GM23338 (cell line): ENCODE measurements at places on chromosomes 16 and 17.
A peak's percentile ranks its signal among the peaks of the same experiment; 100 is the strongest.

GRCh38 chr17:17351901-17352781 is 49.0 kb downstream of the NT5M start:
- no peak for DNase-seq
- H3K36me3 ChIP-seq = no peaks in the 10 kb centered on the region
- H3K4me1 ChIP-seq = peaks cover 5% of the 10 kb centered on the region; the same call in 1 of the 2 replicates
- H3K27ac ChIP-seq = no peak overlapping the region
- H3K27me3 ChIP-seq = no peaks in the 10 kb centered on the region
- no peak overlapping the region for H3K4me3 ChIP-seq

DNA sequence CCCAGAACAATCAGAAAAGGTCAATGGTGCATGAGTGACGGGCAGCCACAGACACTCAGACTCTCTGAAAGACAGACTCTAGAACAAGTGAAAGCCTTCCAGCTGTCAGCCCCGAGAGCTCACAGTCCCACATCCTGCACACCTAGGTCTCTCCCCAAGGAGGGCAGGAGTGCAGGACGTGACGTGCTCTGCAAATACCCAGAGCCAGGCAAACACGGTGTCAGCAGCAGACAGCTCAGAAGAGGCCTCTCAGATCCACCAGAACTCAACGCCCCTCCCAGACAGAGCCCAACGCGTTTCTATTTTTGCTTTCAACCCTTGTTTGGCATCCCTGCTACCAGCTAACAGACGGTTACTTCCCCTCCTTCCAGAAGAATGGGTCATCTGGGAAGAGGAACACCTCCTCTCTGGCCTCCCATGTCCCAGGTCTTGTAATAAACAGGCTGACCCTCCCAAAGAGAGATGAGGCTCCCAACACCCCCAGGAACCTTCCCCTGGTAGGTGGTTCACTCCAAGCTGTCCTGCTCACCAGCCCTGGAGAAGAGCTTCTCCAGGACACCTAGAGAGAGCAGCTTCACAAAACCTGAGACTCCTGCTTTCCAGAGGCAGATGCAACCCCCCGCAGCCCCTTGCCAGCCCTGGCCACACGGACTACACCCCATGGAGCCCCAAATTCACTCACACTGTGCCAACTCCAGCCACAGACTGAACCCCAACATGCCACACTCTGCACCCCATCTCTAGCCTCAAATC is 7.6 kb downstream of the PITPNM3 start:
- H3K27ac ChIP-seq = no peak overlapping the region
- no peaks in the 10 kb centered on the region; the same call in 1 of the 2 replicates for H3K4me1 ChIP-seq
- H3K27me3 ChIP-seq = peaks cover under 1% of the 10 kb centered on the region; the same call in 1 of the 2 replicates
- DNase-seq = no peak
- H3K4me3 ChIP-seq = no peak overlapping the region

DNA sequence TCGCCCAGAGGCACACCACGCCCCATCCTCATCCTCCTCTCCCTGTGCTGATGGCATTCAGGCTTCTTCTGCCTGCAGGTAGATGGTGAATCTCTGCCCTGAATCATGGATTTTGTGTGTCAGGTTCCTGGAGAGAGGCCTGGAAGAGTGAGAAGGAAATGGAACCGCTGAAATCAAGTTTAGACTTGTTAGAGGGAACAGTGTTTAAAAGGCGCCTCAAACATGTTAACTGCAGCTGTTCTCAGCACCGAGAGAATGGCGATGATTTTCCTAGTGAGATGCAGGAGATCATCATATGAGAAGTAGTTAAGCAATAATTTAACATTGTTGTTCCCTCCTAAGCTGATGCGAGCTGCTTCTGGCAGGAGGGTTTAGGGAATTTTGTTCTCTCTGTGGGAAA is 744.4 kb upstream of the EEF2KMT start:
- H3K4me1 ChIP-seq = no peaks in the 10 kb centered on the region
- DNase-seq = no peak
- H3K36me3 ChIP-seq = no peaks in the 10 kb centered on the region; the same call in 1 of the 2 replicates
- H3K27ac ChIP-seq = no peak overlapping the region
- no peaks in the 10 kb centered on the region for H3K27me3 ChIP-seq

DNA sequence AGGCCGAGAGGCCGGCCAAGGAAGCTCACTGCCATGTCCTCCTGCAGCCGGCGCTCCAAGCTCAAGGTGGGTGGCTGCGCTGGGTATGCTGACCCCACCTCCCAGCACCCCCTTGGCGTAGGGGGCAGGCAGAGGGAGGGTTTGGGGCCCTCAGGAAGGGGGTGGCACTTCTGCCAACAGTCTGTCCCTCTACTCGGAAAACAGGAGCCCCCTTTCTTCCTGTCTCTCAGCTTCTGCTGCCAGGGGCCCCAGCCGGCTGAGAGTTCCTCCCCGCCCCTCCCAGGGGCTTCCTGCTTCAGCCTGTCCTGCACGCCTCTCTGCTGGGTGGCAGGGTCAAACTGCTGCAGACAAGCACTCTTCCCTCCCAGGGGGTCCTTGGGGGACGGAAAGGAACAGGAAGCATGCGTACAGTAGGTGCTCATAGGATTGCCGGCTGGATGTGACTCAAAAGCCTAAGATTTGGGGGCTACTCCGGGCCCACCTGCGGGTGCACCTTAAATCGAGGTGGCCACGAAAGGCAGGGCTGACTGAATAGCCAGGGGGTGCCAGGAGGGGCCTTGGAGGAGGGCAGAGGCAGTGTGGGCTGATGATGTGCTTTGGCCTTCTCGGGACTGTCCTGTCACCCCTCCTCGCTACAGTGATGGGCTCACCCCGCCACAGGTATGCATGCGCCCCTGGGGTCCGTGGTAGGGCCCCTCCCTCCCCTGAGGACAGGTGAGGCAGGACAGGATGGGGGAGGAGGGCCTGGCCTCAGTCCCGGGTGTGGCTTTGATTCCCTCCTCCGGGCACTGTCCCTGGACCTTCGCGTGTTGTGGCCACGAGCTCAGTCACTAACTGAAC is 4.0 kb downstream of the CBX2 start:
- peaks cover 17% of the 10 kb centered on the region for H3K4me1 ChIP-seq
- no peak overlapping the region for H3K27ac ChIP-seq
- no peak overlapping the region for H3K4me3 ChIP-seq
- DNase-seq = no peak
- peaks cover 2% of the 10 kb centered on the region; the same call in 1 of the 2 replicates for H3K27me3 ChIP-seq
- peaks cover 8% of the 10 kb centered on the region for H3K36me3 ChIP-seq

GRCh38 chr17:74746376-74746775 is 2.1 kb upstream of the NHERF1 start:
- no peaks in the 10 kb centered on the region for H3K36me3 ChIP-seq
- peak overlapping the region; percentile 63; the same call in 1 of the 2 replicates for H3K27ac ChIP-seq
- H3K4me1 ChIP-seq = peaks cover 56% of the 10 kb centered on the region

- peaks cover 25% of the 10 kb centered on the region for H3K36me3 ChIP-seq
- peak overlapping the region; percentile 51 for H3K4me3 ChIP-seq
- no peaks in the 10 kb centered on the region for H3K27me3 ChIP-seq
Measured at GRCh38 chr17:49021095-49021767, 24.0 kb downstream of the IGF2BP1 start.

DNA sequence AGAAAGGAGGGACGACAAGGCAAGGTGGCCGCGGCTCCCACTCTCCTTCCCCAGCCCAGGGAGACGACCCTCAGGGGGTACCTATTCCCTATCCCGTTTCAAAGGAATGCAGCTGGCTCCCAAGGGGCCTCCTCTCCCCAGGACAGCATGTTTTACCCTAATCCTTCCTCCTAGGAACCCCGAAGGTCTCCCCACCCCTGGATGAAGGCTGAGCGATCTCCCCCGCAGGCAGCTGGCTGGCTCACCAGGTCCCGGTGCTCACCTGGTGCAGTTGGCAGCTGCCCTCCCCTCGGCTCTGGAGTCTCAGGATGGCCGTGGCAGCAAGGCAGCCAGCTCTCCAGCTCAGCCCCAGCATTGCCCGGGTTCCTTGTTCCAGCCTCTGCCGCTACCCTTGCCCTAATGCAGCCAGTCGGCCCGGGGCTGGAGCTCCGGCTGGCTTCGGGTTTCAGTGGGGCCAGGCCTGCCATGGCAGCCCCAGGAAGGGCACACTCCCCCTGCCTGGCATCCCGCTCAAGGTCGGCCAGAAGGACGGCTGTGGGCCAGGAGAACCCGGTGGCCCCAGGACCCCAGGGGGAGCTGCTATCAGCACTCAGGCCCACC is 4.6 kb downstream of the CLUH start:
- H3K36me3 ChIP-seq = no peaks in the 10 kb centered on the region
- peaks cover 14% of the 10 kb centered on the region; the same call in 1 of the 2 replicates for H3K27me3 ChIP-seq
- DNase-seq = no peak
- no peak overlapping the region for H3K27ac ChIP-seq
- peaks cover 26% of the 10 kb centered on the region for H3K4me1 ChIP-seq

GRCh38 chr17:82593590-82594087 is 54.6 kb downstream of the WDR45B start:
- DNase-seq = no peak
- H3K27me3 ChIP-seq = no peaks in the 10 kb centered on the region
- H3K4me1 ChIP-seq = no peaks in the 10 kb centered on the region
- H3K4me3 ChIP-seq = peak overlapping the region; percentile 43
- H3K27ac ChIP-seq = peak overlapping the region; percentile 59; the same call in 1 of the 2 replicates

- H3K27me3 ChIP-seq = no peaks in the 10 kb centered on the region
- H3K4me1 ChIP-seq = 0 out of 2 replicates have a peak, but pooled peaks cover 4% of the 10 kb centered on the region
- no peak for DNase-seq
- no peak overlapping the region for H3K4me3 ChIP-seq
Measured at GRCh38 chr17:32239456-32239855, 26.2 kb upstream of the RHBDL3 start.

DNA sequence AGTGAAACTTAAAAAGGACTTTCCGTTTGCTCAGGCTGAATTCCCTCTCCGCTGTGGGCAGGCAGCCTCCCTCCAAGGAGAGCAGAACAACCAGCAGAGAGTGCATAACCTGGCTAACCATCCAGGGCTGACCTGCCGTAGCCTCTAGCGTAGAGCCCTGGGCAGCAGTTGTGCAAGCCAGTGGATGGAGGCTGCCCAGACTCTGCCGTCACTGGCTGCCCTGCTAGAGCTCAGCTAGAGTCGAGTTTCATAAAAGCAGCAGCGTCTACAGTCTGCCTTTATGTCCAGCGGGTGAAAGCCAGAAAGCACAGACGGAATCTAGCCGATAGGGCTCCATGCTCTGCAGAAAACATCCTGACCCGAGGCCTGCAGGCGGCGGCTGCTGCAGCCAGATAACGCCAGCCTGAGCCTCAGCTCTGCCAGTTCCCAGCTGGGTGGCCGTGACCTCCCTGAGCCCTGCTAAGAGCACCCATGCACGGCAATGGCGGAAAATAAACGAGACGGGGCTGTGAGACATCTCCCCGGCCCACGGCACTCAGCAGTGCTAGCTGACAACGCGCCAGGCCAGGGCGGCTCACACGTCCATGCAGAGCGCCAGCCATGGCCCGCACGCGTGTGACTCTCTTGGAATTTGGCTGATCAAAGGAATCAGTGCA is 231.3 kb downstream of the ENGASE start:
- DNase-seq = no peak
- H3K36me3 ChIP-seq = no peaks in the 10 kb centered on the region
- H3K27me3 ChIP-seq = no peaks in the 10 kb centered on the region
- no peak overlapping the region for H3K27ac ChIP-seq
- 0 out of 2 replicates have a peak, but pooled peaks cover 3% of the 10 kb centered on the region for H3K4me1 ChIP-seq

DNA sequence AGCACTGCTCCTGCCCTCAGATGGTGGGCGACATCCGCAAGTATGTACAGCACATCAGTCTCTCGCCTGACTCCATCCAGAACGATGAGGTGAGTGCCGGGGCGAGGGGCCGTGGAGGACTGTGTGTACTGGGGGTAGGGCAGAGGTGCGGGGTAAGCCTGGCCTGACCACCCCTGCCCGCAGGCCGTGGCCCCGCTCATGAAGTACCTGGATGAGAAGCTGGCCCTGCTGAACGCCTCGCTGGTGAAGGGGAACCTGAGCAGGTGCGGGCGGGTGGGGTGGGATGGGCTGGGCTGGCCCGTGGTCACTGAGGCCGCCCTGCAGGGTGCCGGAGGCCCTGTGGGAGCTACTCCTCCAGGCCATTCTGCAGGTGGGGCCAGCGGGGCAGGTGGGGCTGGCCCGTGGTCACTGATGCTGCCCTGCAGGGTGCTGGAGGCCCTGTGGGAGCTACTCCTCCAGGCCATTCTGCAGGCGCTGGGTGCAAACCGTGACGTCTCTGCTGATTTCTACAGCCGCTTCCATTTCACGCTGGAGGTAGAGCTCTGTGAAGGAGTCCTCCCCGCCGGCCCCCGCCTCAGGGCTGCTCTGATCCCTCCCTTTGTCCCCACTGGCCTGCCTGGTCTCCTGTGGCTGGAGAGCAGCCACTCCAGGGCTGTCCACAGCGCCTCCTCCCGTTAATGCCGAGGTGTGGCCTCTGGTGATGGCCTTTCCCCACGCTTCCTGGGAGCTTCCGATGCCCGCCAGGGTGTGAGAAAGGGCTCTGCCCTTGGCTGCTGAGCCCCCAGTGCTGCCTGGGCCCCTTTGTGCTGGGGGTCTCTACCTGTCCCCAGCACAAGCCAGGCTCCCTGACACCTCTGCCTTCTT is 5.0 kb downstream of the TSR3 start:
- H3K27me3 ChIP-seq = no peaks in the 10 kb centered on the region
- DNase-seq = no peak
- H3K4me3 ChIP-seq = no peak overlapping the region
- H3K4me1 ChIP-seq = no peaks in the 10 kb centered on the region; the same call in 1 of the 2 replicates

GRCh38 chr17:82845163-82845807 is 5.5 kb upstream of the ZNF750 start:
- no peaks in the 10 kb centered on the region for H3K36me3 ChIP-seq
- H3K27me3 ChIP-seq = no peaks in the 10 kb centered on the region
- no peak for DNase-seq
- no peak overlapping the region for H3K4me3 ChIP-seq
- H3K27ac ChIP-seq = no peak overlapping the region

DNA sequence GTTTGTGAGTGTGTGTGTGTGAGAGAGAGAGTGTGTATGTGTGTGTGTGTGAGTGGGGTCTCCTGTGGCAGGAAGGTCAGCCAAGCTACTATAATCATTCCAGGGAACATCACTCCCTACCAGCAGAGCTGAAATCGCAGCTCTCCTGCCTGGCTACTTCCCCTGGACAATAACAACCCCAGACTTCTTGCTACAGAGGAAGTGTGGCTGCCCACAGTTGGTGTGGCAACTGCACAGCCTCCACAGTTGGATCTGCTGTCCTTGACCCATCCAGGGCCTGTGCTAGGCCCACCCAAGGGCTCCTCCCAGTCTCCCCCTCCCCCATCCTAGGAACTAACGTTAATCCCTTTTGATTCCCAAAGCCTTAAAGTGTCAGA is 1.5 kb downstream of the SLC13A5 start:
- no peak for DNase-seq
- H3K27me3 ChIP-seq = peaks cover 43% of the 10 kb centered on the region
- no peak overlapping the region for H3K27ac ChIP-seq
- no peaks in the 10 kb centered on the region for H3K36me3 ChIP-seq
- H3K4me3 ChIP-seq = no peak overlapping the region

GRCh38 chr17:77010667-77011066 is 130.1 kb upstream of the SEC14L1 start:
- no peaks in the 10 kb centered on the region for H3K36me3 ChIP-seq
- no peaks in the 10 kb centered on the region for H3K27me3 ChIP-seq
- no peaks in the 10 kb centered on the region for H3K4me1 ChIP-seq
- H3K27ac ChIP-seq = no peak overlapping the region
